ENCODE measurements at places on chromosomes 2 and 18.

DNA sequence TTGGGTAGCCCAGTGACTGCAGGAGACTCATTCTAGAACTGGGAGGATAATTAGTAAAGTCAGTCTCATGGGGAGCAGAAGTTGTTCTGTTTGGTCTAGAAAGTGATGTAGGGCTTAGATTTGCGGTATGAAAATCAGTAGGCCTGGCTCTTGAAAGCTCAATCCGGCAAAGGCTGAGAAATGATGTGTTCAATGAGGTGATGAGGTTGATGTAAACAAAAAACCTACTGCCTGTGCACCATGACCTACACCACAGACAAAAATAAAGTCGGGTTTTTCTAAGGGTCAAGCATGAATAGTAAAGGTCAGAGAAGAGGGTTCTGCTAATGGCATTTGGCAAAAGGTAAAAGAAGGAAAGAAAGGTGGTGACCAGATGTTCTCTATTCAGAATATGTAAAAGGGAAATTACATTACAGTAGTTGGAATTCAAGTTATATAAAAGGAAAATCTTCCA lies 80.8 kb upstream of the COL5A2 start:
- DNase-seq, result no peak

- no peak for DNase-seq
Observed at GRCh38 chr2:127320586-127321275, 26.8 kb upstream of the ERCC3 start.

DNA sequence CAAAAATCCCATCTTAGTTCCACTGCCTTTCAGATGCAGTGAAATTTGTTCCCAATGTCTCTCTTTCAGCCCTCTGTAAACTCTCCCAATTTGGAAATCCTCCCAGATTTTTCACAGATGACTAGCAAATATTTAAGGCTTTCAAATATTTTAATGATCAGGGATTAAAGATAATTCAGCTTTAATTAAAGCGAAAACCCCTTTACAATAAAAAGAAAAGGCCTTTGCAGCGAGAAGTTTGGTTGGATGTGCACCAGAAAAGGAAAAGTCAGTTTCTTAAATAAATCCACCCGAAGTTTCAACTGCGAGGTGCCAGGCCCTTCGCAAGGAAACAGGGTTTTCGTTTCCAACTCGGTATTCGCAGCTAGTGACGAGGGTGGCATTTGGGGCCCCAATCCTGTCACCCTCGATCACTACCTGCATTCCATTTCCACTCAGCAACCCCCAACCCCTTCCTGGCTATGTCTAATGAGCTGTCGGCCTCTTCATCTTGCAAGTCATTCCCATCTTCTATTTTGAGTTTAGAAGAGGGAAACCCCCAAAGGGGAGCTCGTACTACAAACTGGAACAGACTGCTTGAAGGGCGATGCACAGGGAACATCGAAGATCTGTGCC lies 1.5 kb downstream of the RAX start:
- DNase-seq, result no peak

DNA sequence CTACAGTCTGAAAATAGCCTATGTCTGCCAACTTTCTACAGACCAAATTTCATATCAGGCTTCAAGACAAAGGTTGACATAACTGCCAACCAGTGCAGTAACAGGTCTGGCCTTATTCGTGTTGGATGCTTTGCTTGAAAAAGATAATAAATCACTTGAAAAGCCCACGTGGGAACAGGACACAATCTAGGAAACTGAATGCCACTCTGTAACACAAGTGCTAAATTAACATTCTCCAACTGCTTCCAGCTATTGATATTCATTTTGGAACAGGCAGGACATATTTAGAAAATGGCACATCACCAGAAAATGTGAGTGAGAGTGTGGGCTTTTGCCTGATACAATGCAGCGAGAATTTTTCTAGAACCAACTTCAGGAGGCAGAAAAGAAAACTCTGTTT lies 165.9 kb upstream of the CCDC150 start:
- DNase-seq, result no peak

All from NCI-H1092 (cell line).